Mesenteric fat pad (tissue), 1 donor: ENCODE measurements at places on chromosomes 3 and 15. TPM values are rescaled to one million over a fixed set of nuclear protein-coding genes. Genes with fewer than 3 reads are reported as not detected.

DNA sequence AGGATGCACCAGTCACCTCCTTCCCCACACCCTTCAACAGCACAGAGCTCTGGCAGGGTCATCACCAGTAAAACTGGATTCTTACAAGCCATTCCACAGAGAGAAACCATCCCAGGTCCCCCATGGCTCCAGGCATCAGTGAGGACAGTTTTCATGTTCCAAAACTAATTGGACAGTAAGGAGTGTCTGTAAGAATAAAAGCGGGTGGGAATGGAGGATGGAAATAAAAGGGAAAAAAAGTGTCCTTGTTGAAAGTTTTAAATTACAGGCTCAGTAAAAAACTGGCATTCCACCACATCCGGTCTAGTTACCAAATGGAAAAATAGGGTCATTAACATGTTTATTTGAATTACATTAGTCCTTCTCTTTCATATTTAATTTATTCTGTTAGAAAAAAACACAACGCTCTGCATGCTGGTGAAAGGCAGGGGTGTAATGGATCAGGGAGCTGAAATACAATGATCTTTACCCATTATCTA is 117.4 kb downstream of the TIGIT start:
- DNase-seq = no peak

DNA sequence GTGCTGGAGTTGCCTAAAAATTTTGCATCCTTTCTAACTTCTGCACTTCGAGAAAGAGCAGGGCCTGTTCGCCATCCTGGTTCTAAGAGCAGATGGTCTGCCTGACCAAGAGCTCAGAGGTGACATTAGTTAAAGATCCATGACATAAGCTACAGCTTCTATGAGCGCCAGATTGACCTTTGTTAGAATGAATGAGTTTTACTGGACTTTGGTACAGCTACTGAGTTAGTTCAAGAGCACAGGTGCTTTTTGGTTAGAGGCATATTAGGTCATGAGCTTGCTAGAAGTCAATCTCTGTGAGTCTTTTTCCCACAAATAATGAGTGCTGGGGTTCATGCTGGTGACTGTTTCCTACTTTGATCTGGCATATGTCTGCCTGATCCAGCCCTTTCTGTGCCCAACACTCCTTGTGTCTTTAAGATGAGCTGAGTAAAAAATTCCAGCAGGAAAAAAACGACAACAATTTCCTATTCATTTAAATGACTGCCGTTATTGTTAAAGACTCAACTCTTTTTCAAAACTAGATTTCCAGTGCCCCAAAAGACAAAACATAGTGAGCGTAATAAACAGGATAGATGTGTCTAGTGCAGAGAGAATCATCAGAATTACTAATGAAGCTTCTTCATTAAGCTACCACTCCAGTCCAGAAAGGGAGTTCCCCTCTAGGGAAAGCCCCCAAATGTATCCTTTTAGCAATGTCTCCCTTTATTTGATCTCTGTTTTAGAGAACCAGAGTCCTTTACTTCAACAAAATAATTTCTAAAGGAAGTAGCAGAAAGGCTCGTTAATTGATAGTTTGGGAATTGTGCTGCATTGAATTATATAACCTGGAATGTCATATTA is 152.9 kb downstream of the SLCO3A1 start:
- no peak for DNase-seq

- DNase-seq = no peak
Observed at GRCh38 chr3:9778143-9779074, 8.7 kb upstream of the CAMK1 start.

DNA sequence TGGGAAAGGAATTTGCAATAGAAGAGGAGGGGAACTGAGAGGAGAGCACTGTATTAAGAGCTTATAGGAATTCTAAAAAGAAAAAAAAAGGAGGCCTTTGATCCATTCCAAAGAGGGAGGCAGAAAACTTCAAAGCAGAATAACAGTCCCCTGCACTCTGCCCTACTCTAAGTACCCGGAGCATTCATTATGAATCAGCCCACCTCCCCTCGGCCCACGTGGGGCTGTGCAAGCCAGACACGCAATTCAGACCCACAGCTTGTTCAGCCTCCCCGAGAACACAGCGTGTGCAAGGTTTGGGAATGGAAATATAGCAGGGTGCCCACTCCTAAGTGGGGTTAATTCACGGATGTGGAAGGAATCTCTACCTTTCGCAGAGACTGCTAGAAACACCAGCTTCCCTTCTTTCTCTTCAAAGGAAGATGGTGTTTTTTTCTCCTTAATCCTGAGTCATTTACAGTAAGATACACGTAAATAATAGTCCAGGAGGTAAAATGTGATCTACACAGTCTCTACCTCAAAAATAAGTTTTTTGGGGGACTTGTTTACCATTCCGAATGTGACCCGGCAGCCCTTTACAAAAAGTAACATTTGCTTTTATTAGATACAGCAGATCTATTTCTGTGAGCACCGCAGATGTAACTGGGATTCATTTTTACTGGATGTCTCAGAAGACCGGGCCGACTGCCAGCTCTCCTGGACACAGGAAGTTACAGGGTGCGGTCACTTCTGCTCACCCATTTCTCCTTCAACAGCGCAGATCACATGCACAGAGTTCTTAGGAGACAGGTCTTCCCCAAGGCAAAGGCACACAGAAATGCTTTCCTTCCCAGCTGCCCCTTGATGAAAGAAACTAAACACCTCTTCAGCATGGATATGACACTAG is 768.5 kb upstream of the CFAP20DC start:
- no peak for DNase-seq

- DNase-seq = no peak
Observed at GRCh38 chr3:172145031-172145686, 105.8 kb downstream of the FNDC3B start.

DNA sequence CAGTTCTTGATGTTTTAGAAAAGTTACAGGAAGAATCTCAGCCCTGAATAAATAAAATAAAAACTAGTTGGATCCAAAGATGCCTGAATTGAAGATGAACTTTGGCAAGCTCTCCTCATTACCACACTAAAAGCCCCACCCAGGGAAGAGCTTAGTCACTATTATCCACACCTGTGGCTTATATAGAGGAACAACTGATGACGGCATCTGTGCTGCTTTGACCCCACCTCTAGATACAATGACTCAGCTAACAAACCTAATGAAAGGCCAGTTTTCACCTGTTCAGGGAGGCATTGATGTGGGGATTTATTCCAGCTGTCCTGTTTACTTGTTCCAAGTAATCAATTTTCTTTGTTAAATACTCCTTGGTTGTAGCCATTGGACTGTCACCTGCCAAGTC is 604.7 kb upstream of the EPHA6 start:
- DNase-seq = no peak

DNA sequence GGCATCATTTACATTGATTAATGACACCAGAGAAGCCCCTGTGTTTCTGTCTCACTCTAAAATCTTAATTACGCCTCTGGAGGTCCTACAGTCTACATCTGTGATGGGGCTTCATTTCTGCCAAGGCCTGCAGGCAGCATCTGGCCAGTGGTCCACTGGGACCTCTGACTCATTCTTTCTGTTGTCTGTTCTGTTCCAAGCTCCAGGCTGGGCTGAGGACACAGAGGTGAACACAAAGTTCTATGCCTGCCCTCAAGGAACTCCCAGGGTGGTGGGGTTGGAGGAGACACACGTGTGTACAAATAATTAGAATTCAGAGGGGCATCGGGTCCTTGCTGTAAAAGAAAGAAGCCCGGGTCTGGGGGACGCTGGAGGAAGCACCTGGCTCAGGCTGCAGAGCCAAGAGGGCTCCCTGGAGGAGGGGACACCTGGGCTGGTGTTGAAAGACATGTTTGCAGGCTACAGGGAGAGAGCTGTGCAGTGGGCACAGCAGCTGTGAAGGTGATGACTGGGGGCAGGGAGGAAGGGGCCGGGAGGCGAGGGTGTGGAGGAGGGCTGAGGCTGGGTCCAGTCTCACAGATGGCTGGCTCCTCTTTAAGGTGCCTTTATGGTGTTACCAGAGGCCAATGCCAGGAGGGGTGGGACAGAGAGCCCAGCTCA is 103.3 kb upstream of the PRR23E start:
- DNase-seq = no peak

DNA sequence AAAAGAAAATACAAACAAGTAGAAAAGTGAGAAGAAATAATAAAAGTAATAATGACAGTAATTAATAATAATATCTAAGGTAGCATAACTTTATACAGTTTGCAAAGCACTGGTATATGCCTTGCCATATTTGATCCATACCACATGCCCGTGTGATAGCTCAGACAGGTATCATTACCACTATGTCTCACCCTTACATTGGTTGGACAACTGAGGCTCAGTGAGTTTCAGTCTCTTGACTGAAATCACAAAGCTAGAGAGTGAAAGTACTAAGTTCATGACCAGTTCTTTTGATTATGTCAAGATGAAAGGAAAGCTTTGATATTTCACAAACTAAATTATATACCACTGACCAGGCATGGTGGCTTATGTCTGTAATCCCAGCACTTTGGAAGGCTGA is 408.9 kb downstream of the GAP43 start:
- no peak for DNase-seq

DNA sequence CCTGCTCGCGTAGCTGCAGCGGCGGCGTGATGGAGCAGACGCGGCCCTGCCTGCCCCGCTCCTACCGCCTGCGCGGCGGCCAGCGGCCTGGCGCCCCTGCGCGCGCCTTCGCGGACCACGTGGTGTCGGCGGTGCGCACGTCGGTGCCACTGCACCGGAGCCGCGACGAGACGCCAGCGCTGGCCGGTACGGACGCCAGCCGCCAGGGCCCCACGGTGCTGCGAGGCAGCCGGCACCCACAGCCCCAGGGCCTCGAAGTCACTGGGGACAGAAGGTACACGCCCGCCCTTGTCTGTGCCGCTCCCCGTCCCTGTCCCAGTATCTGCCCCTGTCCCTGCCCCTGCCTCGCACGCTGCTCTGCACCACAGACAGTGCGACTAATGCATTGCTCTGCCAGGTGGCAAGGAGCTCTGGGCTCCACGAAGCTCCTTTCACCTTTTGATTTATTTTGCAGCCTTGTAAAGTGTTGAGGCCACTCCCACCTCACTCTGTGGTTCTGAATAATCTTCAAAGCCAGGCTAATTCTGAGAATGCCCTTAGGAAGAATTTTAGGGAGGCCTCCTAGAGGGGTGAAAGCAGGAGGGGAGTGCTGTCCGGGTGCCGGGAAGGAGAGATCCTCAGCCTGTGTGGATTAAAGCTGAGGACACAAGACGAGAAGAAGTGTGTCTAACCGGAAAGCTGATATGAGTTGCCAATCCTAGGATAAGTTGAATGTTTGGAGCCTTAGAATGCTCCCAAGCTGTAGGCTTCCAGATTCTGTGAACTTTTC is 100.0 kb downstream of the THSD4 start:
- DNase-seq = no peak

DNA sequence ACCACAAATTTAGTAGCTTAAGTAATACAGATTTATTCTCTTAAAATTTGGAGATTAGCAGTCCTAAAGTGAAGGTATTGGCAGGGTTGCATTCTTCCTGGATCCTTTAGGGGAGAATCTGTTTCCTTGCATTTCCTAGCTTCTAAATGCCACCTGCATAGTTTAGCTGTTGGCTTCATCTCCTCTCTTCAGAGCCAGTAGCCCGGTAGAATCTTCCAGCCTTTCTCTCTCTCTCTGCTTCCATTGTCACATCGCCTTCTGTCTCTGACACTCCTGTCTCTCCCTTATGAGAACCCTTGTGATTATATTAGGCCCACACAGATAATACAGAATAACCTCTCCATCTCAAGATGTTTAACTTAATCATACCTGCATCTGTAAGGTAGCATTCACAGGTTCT is 21.4 kb downstream of the FAM98B start:
- no peak for DNase-seq

DNA sequence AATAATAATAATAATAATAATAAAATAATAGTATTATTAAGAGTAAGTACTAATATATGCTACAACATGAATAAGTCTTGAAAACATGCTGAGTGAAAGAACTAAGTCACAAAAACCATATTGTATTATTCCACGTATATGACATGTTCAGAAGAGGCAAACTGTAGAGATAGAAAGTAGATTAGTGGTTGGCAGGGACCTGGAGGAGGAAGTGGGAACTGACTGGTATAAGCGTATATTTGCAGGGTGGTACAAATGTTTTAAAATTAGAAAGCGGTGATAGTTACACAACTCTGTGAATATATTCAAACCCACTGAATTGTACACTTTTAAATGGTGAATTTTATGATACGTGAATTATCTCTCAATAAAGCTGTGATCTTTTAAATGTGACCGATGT is 32.8 kb downstream of the LRRK1 start:
- DNase-seq = no peak

- no peak for DNase-seq
Observed at GRCh38 chr15:81729340-81729739, 316.5 kb downstream of the MEX3B start.

Gene IQCF5
- total RNA-seq = not detected

Gene DNAH12
- total RNA-seq = 0.06 TPM

Gene CD200R1
- 3.8 TPM for total RNA-seq

Gene GOLGA8A
- 43.6 TPM for total RNA-seq

Gene KNL1
- 0.35 TPM for total RNA-seq

Gene SENP8
- total RNA-seq = 1.5 TPM

Gene GOLGA6L7
- total RNA-seq = not detected
